AML-193 (cell line): ENCODE measurements at places on chromosomes 16 and 17.
A peak's percentile ranks its signal among the peaks of the same experiment; 100 is the strongest.

- no peak for DNase-seq
Measured at GRCh38 chr16:17295948-17296347, 174.8 kb downstream of the XYLT1 start.

DNA sequence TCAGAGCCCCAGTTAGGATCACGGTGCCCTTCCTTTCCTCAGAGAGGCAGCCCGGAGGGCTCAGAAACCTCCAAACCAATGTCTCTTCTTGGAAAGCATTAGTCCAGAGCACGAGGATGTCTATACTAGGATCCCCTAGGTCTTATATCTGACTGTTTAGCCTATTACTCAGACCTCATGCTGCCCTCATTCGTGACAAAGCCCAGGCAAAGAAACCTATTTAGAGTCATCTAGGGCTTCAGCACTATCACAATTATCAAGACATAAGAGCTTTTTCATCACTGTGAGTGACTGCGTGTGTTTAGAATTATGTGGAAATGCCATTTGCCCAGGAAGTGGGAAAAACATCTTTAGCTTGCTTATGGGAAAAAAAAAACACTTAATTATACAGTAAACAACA is 159.8 kb upstream of the NOL11 start:
- DNase-seq = no peak

GRCh38 chr17:50783193-50783660 is 15.9 kb upstream of the ANKRD40CL start:
- DNase-seq = peak; percentile 79

DNA sequence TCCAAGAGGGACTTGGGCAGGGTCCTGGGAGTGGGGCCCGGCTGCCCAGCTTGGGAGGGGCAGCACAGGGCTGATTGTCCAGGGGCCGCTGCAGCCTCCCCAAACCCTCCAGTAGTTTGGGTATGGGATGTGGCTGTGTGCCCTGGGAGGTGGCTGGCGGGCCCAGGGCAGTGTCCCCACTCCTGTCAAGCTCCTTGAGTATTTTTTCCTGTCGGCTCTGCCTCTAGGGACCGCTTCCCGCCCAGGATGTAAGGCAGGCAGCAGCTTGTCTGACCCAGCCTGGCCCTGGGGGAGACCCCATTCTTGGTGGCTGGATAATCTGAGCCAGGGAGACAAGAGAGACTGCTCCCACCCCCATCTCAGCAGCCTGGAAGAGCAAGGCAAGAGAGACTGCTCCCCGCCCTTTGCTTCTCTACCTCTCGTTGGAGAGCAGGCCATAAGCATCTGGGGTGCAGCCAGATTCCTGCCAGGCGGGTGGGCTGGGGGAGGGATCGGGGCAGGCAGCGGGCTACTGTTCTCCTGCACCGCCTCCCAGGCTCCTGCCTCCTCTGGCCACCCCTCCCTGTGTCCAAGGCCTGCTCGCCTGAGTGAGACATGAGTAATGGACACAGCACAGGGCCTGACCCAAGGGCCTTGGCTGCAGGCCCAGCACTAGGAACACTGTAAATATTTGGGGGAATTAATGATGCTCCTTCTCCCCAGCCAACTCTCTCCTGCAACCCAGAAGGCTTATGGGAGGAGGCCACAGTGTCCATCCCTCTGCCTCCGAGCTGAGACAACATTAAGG is 18.4 kb upstream of the ITGA3 start:
- no peak for DNase-seq

DNA sequence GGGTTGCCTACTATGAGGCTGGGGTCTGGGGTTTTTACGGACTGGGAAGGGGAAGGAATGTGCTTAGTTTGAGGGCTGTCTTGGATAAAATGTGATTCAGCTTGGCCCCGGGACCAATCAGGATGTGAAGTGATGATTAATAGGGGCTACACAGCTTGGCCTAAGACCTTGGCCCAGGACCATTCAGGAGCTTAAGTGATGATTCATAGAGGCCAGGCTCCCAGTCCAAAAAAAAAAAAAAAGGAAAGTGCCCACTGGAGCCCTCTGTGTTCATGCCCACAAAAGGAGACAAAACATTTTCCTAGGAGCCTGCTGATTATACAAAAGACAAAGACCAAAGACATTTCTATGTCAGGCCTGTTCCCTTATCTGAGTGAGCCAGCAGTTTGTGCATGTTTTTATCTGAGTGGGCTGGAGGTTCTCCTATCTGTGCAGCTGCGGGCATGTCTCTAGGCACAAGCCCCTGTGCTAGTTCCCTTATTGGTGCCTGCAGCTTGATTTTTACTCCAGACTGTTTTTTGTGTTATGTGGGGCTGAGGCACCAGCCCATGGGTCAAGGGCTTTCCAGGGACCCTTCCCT is 898.2 kb upstream of the GOT2 start:
- DNase-seq = no peak

GRCh38 chr16:53519417-53520091 is 16.5 kb upstream of the AKTIP start:
- DNase-seq = no peak

DNA sequence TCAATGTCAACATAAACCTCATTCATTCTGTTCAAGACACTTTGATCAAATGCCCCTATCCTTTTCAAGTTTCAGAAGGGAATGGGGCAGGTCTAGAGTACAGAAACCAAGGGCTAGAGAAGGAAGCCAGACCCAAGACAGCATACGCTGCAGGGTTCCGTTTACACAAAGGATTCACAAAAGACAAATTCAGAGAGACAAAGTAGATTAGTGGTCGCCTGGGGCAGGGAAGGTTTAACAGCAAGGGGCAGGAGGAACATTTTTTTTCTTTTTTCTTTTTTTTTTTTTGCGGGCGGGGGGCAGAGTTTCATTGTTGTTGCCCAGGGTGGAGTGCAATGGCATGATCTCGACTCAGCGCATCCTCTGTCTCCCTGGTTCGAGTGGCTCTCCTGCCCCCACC is 19.9 kb upstream of the TRAP1 start:
- DNase-seq = no peak

- peak; percentile 11 for DNase-seq
Measured at GRCh38 chr17:45224671-45225050, 3.0 kb downstream of the FMNL1 start.

- no peak for DNase-seq
Measured at GRCh38 chr16:86571530-86571915, 4.9 kb downstream of the FOXC2 start.

- DNase-seq = peak; percentile 1
Measured at GRCh38 chr16:84308120-84308519, 13.4 kb downstream of the WFDC1 start.

DNA sequence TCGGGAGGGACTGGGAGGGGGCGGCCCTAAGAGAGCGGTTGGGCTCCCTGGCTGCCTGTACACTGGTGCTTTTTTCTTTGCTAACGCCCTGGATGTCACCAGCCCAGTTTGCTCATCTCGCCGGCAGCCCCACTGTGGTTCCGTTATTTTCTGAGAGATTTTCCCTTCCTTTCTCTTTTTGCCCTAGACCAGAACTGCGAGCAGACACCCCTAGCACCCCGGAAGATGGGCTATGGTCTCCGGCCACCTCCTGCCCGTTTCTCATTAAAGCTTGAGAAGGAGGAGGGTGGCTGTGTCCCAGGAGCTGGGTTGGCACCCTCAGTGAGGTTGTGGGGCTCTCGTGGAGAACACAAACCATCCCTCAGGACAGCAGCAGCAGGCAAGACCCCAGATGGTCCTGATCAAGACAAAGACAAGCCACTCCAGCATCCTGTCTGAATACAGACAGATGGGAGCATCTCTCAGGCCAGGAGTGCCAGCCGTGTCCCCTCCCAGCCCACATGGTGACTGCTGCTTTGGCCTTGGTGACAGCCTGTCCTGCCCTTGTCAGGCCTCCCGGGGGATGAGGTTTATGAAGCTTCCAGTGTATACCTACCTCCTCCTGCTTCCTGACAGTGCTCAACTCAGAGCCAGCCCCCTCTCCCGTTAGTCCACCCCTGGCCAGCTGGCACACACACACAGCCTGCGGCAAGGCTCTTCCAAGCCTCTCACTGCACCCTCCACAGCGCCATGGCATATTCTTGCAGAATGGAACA is 77.2 kb downstream of the KCNJ12 start:
- DNase-seq = no peak

- peak; percentile 31 for DNase-seq
Measured at GRCh38 chr16:71467810-71468209, 5.8 kb upstream of the ZNF23 start.

GRCh38 chr16:86577314-86577971 is 906 bp upstream of the FOXL1 start:
- no peak for DNase-seq

- no peak for DNase-seq
Measured at GRCh38 chr17:27525836-27526603, 69.8 kb downstream of the KSR1 start.

- no peak for DNase-seq
Measured at GRCh38 chr16:4067262-4068001, 48.8 kb downstream of the ADCY9 start.

- no peak for DNase-seq
Measured at GRCh38 chr16:63613701-63614100, 1508.2 kb downstream of the CDH11 start.

- no peak for DNase-seq
Measured at GRCh38 chr16:67653128-67653788, 6.8 kb downstream of the ACD start.

GRCh38 chr17:72710834-72711233 is 381.7 kb downstream of the SLC39A11 start:
- peak; percentile 28 for DNase-seq

- peak; percentile 5 for DNase-seq
Measured at GRCh38 chr17:10737168-10737622, 7.4 kb upstream of the TMEM220 start.

- DNase-seq = no peak
Measured at GRCh38 chr16:554640-555365, 5.4 kb upstream of the PRR35 start.

DNA sequence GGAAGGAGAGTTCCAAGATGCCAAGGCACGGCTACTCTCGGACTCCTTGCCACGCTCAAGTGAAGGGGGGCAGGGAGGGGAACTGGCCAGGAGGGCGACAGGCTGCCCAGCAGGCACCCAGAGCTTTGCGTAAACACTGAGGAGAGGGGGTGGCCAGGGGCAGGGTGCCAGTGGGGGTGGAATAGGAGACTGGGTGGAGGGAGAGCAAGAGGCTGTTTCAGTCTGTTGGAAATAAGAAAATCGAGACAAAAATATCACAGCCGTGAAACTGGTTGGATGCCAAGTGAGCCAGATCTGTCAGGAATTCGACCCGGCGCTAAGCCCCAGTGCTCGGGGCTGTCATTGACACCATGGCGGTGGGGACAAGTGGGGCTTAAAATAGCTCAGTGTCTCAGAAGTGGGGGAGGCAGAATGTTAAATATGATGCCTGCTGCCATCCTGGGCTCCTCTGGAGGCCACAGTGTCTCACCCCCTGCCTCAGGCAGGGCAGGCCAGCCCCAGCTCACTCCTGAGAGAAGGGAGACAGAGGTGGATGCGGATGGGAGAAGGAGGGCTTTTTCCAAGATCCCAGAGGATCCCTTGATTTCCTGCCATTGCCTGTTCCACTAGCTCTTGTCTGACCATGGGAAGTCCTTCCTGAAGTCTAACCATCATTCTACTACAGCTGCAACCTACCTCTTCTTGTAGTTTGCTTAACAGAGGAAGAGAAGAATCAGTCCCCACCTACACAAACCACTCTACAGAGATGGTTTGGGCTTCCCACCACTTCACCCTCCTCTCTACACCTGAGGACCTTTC is 9.5 kb downstream of the PNMT start:
- DNase-seq = no peak

- no peak for DNase-seq
Measured at GRCh38 chr17:76472258-76472645, 4.8 kb downstream of the AANAT start.

GRCh38 chr16:1326391-1326790 is 7.1 kb upstream of the BAIAP3 start:
- DNase-seq = no peak

- no peak for DNase-seq
Measured at GRCh38 chr17:79221597-79221996, 147.0 kb downstream of the ENGASE start.

GRCh38 chr16:83717814-83718213 is 90.0 kb upstream of the HSBP1 start:
- DNase-seq = no peak

- DNase-seq = peak; percentile 96
Measured at GRCh38 chr17:80892019-80892855, 99.4 kb upstream of the CHMP6 start.

GRCh38 chr17:4696437-4696805 is 7.5 kb downstream of the PELP1 start:
- DNase-seq = no peak

- DNase-seq = no peak
Measured at GRCh38 chr16:47375423-47375822, 85.4 kb downstream of the ITFG1 start.

- DNase-seq = no peak
Measured at GRCh38 chr16:89093602-89094251, at the start of gene ACSF3. TSS of gene ACSF3 (plus strand) at chr16:89093852. CDS start at chr16:89100682, 6,830 bp downstream.
